Activated naive CD8-positive, alpha-beta T cell treated with anti-CD3 and anti-CD28 coated beads for 36 hours (primary cell): ENCODE measurements at places on chromosomes 16 and 17. TPM values are rescaled to one million over a fixed set of nuclear protein-coding genes. Genes with fewer than 3 reads are reported as not detected.

The AGRP gene
- total RNA-seq = not detected

GRCh38 chr17:1996800-1997288, 28.3 kb downstream of the RTN4RL1 start:
- H3K36me3 ChIP-seq = no peaks in the 10 kb centered on the region
- no peak for DNase-seq
- peaks cover 28% of the 10 kb centered on the region for H3K27me3 ChIP-seq
- H3K27ac ChIP-seq = no peak overlapping the region

- H3K27me3 ChIP-seq = no peaks in the 10 kb centered on the region
- peak overlapping the region; percentile 88 for H3K27ac ChIP-seq
- peaks cover 53% of the 10 kb centered on the region for H3K4me1 ChIP-seq
- peaks cover 14% of the 10 kb centered on the region for H3K36me3 ChIP-seq
- no peak for DNase-seq
- peak overlapping the region; percentile 14 for H3K4me3 ChIP-seq
These were observed 11.1 kb downstream of the ST3GAL2 start for GRCh38 chr16:70427786-70428177.

The STH gene
- not detected for total RNA-seq

The AANAT gene
- total RNA-seq = not detected

DNA sequence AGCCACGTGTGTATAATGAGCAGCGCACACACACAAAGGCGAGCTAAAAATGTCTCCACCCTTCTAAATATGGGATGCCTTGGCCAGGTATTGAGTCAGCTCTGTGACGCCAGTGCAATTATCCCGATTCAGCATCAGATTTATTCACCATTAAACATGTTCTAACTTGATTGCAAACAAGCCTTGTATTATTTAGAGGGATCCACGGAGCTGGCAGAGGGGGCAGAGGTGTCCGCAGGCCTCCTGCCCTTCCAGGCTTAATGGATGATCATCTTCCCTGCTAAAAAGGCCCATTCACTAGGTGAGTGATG, 591.7 kb downstream of the MAF start:
- H3K27ac ChIP-seq = no peak overlapping the region
- H3K27me3 ChIP-seq = no peaks in the 10 kb centered on the region
- no peak for DNase-seq

The GAST gene
- total RNA-seq = not detected
